Cerebellum (tissue), 4 donors: ENCODE measurements at places on chromosomes 4 and X. TPM values are rescaled to one million over a fixed set of nuclear protein-coding genes. Genes with fewer than 3 reads are reported as not detected.

NCAPG gene
- total RNA-seq, result 41.3 TPM

GPR101 gene
- 0.54 TPM for total RNA-seq

GABRG1 gene
- 22.3 TPM for total RNA-seq

ADGRA3 gene
- 69.7 TPM for total RNA-seq

NPNT gene
- 2.0 TPM for total RNA-seq
